ENCODE measurements at places on chromosomes 1 and 21.

- no peak for DNase-seq
Measured at GRCh38 chr1:81478219-81478618, 322.5 kb upstream of the ADGRL2 start.

- peak; percentile 31 for DNase-seq
Measured at GRCh38 chr1:93888900-93889299, 9.9 kb upstream of the DNTTIP2 start.

DNA sequence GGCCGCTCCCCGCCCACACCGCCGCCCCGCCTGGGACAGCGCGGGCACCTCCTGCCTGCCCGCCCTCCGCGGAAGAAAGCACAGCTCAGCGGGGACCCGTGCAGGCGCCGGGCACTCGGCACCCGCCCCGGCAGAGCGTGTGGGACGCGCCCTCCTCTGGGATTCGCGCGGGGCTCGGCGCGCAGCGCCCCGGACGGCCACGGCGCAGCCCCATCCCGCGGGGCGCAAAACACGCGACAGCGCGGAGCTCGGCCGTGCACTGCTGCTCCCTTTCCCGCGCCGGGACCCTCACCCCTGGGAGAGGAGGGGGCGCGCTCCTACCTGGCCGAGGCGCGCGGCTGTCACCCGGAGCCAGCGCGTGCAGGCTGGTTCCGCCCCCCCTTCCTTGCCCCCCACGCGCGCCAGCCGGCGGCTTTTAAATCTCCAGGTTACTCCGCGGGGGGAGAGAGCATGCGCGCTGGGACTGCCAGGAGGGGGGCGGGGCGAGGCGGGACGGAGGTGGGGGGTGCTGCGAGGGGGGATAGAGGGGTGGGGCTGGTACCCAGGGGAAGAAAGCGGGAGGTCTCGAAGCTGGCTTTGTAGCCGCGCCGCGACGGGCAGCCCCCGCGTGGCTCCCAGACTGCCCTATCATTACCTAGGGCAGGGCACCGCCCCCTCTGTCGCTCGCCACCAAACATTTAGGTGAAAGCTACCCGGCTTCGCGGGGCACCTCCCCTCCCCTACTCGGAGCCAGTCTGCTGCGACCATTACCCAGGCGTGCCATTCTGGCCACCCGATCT lies at the start of gene SLC45A3:
Gene SLC45A3 (minus strand): TSS at position 437 of the 779 bp plus-strand sequence. CDS start 15,853 bp downstream, outside the sequence.
- DNase-seq: peak; percentile 71

- no peak for DNase-seq
Measured at GRCh38 chr1:58575551-58576324, 1.3 kb downstream of the TACSTD2 start.

- DNase-seq: peak; percentile 80
Measured at GRCh38 chr1:231866392-231867331, 240.1 kb downstream of the DISC1 start.

GRCh38 chr1:107821340-107821739 lies 143.6 kb downstream of the VAV3 start:
- no peak for DNase-seq

DNA sequence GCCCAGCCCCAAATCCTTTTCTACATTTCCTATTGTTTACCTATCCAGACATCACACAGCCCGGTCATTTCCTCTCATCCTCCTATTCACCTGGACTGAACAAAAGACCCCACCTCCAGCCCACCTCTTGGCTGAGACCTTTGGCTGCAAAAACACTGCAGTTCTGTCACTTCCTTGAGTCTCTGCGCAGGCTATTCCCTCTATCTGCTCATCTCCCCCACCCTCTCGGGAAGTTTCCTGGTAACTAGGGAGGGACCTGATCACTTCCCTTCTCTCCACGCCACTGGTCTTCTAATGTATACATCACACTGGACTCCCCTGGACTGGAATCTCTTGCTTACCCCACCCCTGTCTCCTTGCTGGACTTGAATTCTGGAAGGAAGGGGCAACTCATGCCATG lies 5.3 kb downstream of the HTR1D start:
- DNase-seq: no peak

DNA sequence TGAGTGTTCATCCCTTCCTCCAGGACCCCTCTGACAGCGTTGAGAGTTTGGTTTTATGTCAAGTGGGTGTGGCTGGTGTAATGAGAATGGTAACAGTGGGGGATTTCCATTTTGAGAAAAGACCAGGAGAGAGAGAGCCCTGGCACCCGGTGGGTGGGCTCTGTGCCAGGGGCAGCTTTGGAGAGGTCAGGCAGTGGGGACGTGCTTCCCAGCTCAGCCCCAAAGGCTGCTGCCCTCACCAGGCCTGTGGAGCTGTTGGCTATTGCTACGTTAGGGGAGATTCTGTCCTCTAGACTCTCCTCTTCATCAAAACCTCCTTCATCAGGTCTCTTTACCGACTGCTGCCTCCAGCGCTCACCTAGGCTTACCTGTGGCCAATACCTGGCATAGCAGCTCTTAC lies 176.3 kb downstream of the PTPRU start:
- no peak for DNase-seq

GRCh38 chr1:161730050-161730564 lies 8.8 kb downstream of the FCRLB start:
- no peak for DNase-seq

Data from neural progenitor cell (in vitro differentiated cells).